EH (cell line): ENCODE measurements at places on chromosomes 12 and 14.

GRCh38 chr12:3723916-3724805 is 28.7 kb downstream of the CRACR2A start:
- DNase-seq: no peak

DNA sequence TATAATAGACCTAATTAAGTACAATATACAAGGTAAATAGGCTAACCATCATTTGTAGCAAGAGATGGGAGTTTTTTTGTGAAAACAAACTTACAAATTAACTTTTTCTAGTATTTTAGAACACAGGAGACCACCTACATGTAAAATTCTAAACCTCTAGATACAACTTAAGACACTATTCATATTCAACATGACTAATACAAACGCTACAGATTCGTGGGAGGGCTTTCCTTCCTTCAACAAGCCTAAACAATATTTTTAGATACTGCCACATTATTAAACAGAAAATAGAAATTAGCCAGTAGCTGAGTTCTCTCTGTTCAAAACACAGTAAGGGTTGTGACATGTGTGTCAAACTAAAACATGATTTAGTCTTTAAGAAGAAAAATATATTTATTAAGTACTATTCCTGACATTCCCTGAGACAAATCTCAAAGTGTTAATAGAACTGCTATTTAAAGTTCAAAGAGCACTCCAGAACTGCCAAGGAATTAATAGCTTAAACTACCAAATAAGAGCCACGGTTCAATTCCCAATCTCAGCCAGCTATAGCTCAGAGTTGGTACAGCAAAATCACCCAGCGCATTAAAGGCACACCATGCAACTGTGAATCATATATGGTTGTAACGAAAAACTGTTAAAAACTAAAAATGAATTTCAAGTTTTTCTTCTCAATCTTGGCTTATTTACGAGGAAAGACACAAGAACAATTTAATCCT is 10.7 kb downstream of the MED13L start:
- peak; percentile 38 for DNase-seq

DNA sequence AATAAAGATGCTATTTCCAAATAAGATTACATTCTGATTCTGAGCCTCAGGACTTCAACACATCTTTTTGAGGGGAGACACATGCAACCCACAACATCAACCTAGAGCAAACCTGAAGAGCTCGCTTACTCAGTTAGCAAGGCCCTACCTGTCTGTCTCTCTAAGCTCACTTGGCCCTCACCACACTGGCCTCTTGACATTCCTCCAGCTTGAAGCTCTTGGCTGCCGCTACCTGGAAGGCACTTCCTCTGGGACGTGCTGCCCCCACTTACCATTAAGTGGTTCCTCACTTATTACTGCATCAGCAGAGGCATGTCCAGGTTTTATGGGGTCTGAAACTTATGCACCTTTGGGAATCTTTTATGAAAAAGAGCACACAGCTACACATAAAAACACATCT is 354.8 kb downstream of the GALC start:
- no peak for DNase-seq

DNA sequence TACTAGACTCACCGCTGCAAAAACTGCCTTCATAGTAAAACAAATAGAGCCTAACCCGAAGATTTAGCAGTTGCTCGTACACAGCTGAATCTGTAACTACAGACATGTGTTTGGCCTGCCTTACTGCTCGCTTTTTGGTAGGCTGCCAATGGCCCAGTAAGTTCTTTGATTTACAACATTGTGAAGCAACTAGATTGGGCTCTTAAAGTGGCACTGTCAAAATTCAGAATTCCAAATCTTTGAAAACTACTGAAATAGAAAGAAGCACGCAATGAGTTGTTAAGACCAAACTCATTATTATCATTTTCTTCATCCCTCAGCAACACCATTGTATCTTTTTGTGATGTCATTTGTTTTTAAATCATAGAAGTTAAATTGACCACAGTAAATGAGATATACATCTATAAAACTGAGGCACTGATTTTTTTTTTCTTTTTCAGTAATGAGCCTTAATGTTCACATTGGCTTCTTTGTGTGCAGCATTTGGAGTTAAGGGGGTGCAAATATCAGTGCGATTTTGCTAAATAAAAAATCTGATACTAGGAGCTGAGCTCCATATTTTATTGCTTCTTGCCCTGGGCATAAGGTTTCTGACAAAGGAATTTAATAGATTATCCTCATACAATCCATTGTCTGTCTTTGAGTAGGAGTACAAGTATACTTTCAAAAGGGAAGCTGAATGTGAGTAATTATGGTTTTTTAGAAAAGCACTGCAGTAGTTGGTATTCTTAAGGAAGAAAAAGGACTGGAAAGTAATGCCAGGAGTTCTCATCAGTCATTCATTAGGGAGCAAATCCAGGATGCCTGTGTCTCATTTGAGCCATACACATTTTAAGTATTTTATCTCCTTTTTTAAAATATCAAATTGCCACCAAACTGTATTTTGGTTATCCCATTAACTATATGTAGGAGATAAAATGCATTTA is 138.5 kb downstream of the KICS2 start:
- peak; percentile 94 for DNase-seq

GRCh38 chr14:106670011-106670410 is 1143.6 kb downstream of the TMEM121 start:
- DNase-seq: no peak

GRCh38 chr12:128994856-128995255 is 141.6 kb downstream of the GLT1D1 start:
- DNase-seq: no peak

- DNase-seq: no peak
Observed at GRCh38 chr12:64781280-64782190, 22.3 kb upstream of the GNS start.

GRCh38 chr14:70999117-70999516 is 91.9 kb downstream of the PCNX1 start:
- no peak for DNase-seq

- DNase-seq: no peak
Observed at GRCh38 chr12:59575826-59576225, 20.0 kb upstream of the SLC16A7 start.

- no peak for DNase-seq
Observed at GRCh38 chr12:95506707-95507523, 33.0 kb downstream of the METAP2 start.

- peak; percentile 33 for DNase-seq
Observed at GRCh38 chr14:80906946-80907345, 34.6 kb downstream of the CEP128 start.

- DNase-seq: no peak
Observed at GRCh38 chr14:61281186-61281947, at the start of gene TMEM30B. TMEM30B (minus strand) TSS chr14:61281338; CDS start chr14:61281147, 191 bp downstream.

- peak; percentile 29 for DNase-seq
Observed at GRCh38 chr14:24943024-24943423, 106.9 kb downstream of the STXBP6 start.

DNA sequence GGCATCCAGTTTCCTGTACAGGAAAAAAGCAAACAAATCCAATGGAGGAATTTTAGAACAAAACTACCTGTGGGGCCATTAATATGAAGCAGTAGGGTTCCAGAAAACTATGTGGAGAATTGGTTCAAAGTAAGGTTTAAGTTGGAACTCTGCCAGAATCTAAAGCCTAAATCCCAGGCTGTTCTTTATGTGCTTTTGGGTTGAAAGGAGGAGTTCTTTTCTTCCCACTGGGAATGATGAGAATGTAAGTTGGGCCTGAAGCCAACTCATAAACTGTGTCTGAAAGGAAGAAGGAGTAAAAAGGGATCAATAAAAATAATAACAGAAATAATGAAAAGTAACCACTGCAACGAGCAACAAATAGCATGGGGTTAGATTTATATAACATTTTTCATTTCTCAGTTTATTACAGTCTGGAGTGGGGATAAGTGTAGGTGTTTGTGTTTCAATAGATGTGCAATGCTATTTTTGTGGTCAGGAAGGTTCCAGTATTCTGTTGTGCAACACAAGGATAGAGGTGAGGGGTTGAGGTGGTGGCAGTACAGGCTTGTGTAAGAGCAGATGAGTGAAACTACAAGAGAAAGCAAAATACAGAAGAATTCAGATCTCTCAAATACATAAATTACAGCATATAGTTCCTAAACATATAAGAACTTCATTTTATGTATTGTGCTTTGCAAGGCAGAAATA is 373.6 kb downstream of the EMP1 start:
- DNase-seq: no peak

DNA sequence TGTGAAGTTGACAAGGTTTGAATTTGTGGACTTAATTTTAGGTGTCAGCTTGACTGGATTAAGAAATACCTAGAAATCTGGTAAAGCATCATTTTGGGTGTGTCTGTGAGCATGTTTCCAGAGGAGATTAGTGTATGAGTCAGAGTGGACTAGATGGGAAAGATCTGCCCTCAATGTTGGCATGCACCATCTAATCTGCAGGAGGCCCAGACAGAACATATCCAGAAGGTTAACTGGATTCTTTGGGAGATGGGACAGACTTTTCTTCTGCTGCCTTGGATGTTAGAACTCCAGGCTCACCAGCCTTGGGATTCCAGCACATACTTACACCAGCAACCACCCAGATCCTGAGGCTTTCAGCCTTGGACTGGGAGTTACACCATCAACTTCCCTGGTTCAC is 14.1 kb downstream of the SGPP1 start:
- peak; percentile 73 for DNase-seq

DNA sequence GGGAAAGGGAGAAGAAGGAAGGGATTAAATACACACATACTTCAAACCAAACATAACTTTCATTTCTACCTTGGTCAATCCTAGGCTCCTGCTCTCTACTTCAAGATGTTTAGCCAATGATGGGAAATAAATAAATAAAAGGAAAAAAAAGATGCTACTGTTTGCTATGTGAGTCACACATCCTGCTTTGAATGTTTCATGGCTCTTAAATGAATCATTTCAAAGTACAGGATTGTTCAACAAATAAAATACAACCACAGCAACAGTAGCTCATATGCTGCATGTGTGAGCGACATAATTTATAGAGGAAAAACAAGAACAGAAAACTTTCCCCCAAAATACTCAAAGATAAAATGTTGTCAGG is 54.3 kb upstream of the NPFF start:
- peak; percentile 92 for DNase-seq

GRCh38 chr12:716506-716905 is 35.9 kb upstream of the WNK1 start:
- no peak for DNase-seq

DNA sequence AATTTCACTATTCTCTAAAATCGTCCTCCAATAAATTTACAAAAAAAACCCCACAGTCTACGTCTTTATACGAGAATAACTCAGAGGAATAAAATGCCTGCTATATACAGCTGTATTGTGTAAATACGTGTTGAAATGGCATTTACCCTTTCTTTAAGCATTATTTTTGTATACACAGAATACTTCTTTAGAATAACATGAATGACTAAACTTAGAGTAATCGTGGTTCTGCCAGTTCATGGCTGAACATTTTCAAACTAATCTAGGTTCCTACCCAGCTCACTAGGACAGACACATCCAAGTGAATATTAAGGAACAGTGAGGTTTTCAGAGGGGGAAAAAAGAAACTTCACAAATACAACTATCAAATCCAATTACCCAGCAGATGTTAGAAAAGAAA is 24.6 kb downstream of the DICER1 start:
- no peak for DNase-seq

- DNase-seq: no peak
Observed at GRCh38 chr14:64602826-64603225, 53.1 kb downstream of the PPP1R36 start.

GRCh38 chr14:65676361-65677014 is 264.0 kb downstream of the FUT8 start:
- DNase-seq: peak; percentile 3

DNA sequence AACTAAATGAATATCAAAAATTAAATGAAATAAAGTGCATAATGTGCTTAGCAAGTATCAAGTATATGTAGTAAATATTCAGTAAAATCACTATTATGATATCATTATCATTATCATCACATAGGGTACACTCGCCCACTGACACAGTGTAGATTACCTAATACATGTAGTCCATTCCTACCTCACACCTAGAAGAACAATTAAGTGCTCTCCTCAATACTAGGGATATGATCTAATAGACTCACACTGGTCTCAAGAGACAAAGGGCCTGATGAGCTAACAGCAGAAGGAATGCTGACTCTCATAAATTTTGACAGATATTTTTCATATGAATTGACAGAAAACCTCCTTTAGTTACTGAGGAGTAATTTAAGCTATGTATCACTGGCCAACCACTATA is 29.1 kb downstream of the FSCB start:
- DNase-seq: no peak

DNA sequence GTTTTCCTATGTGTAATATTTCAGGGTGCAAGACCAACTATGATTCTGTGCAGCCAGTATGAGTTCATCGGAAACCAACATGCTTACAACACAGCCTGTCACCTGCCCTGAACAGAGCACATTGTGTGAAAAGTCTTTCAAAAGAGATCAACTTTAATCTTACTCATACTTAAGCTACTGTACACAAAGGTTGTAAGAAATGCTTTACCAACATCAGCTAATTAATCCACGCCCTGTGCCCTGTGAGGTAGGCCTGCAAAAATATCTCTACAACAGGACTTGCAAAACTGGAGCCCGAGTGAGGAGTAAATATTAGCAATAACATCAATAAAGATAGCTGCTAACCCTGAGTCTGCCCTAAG is 15.1 kb downstream of the APPL2 start:
- DNase-seq: no peak

GRCh38 chr14:24092505-24093206 is 1.5 kb upstream of the PCK2 start:
- DNase-seq: no peak

GRCh38 chr12:90211017-90211416 is 502.4 kb upstream of the ATP2B1 start:
- peak; percentile 69 for DNase-seq

DNA sequence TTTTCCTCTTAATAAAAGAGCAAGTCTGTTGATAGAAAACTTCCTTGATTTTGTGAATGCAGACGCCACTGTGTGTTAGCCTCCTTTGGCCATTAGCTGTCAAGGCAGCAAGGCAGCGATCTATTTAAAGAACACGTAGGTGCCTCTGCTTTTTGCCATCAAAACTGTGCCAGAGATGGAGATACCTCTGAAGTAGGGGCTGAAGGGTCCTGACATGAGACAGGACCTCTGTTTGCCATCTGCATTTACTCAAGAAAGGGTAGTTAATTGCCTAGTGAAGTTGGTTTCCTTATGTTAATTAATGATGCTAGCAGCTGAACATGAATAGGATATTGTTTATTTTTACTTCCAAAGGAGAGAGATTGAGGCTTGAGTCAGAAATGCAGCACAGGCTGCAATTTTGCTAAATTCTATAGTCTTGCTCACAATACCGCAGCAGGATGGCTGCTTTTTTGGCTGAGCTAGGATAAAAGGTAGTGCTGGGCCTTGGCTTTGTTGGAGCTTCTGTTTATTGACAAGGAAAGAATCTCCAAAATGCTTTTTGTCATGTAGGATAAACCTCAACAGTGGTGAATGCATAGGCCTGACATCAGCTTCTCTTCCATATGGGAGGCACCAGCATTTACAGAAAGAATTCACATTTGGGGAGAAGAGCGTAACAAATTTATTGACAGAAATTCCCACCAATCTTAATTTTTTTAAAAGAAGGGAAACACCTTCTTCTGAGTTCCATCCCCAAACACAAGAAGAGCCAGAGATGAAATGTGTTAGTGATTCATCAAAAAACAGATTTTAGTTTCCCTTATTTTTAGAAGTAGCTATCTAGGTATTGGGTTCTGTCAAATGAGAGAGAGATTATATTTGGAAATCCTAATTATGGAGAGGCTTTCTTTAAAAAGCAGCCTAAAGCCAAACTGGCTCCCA is 13.9 kb upstream of the RPH3A start:
- no peak for DNase-seq
